HuH-7 (cell line): ENCODE measurements at places on chromosomes 7 and 10.
A peak's percentile ranks its signal among the peaks of the same experiment; 100 is the strongest.

DNA sequence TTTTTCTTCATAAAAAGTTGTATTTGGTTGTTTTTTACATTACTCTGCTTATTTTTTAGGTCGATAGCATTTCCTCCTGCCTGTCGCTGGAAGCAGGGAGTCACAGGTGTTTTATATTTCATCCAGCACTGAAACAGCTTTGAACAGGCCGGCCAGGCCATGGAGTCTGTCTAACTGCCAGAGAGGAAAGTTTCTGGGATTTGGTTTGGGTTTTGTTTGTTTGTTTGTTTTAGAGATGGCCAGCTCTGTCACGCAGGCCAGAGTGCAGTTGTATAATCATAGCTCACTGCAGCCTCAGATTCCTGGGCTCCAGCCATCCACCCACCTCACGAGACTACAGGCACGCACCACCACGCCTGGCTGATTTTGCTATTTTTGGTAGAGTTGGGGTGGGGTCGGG lies 23.4 kb downstream of the PROSER2 start:
- DNase-seq: no peak

DNA sequence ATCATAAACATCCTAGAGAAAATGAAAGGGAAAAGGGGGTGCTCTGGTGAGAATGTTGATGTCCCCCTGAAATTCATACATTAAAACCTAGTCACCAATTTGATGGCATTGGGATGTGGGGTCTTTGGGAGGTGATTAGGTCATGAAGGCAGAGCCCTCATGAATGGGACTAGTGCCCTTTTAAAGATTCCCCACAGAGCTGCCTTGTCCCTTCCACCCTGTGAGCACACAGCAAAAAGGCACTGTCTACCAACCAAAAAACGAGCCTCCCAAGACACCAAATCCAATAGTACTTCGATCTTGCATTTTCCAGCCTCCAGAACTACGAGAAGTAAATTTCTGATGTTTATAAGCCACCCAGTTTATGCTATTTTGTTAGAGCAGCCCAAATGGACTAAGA lies 47.6 kb downstream of the OSBPL3 start:
- no peak for DNase-seq

DNA sequence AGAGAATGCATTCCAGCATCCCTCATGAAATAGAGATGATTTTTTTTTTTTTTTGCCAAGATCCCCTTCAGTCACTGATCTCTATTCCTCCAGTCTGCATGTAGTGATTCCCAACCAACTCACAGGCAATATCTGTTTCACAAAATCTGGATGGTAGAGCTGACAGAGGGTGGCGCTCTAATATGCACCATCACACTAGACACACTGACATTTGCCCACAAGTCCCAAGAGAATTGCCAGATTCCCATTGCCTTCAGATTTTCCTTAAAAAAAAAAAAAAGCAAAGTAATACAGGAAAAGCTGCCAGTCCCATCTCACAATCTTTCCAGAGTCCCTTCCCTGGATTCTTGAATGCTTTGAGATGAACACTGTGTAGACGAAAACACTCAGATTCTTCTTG lies 301.0 kb downstream of the SORCS1 start:
- DNase-seq: no peak

- DNase-seq: no peak
Measured at GRCh38 chr7:144019457-144019856, 19.3 kb downstream of the OR6B1 start.

- no peak for DNase-seq
Measured at GRCh38 chr10:126022841-126023240, 126.5 kb downstream of the FANK1 start.

GRCh38 chr10:124289851-124290795 lies 128.6 kb downstream of the OAT start:
- no peak for DNase-seq

DNA sequence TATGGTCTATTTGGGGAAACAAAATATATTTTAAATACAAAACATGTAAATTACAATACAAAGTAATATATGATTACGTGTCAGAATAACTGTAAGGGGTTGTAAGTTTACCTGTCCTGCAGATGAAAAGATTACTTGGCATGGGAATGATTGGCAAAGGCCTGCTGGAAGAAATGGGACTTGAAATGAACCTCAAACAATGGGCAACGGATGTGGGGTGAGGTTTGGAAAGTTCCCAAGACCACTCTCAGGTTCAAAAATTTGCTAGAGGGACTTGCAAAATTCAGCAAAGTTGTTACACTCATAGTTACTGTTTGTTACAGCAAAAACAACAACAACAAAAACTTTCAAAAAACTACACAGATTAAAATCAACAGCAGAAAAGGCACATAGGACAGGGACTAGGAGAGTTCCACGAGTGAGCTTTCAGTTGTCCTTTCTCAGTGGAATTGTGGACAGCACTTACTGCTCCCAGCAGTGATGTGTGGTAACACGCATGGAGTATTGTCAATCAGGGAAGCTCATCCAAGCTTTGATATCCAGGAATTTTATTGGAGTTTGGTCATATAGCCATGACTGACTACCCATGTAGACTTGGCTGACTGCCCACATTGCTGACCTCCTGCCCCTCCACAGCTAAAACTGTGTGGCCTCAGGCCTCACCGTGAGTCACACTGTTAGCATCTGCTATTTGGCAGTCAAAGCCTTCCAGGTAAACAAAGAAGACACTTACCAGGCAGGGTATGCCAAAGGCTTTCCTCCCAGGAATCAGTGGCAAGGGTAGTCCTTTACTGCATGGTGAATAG lies 43.8 kb downstream of the EXOC6 start:
- peak; percentile 34 for DNase-seq

GRCh38 chr7:102460467-102460866 lies 4.2 kb downstream of the ALKBH4 start:
- DNase-seq: no peak

- no peak for DNase-seq
Measured at GRCh38 chr10:112335111-112335867, 38.6 kb upstream of the ACSL5 start.
